ENCODE measurements at places on chromosomes 12 and 14. TPM values are rescaled to one million over a fixed set of nuclear protein-coding genes. Genes with fewer than 3 reads are reported as not detected.

GRCh38 chr12:111462210-111462769 is 56.6 kb downstream of the SH2B3 start:
- no peak overlapping the region for H3K27ac ChIP-seq
- H3K36me3 ChIP-seq, result peaks cover 3% of the 10 kb centered on the region
- no peaks in the 10 kb centered on the region for H3K27me3 ChIP-seq
- peaks cover under 1% of the 10 kb centered on the region for H3K4me1 ChIP-seq
- no peak overlapping the region for H3K4me3 ChIP-seq
- DNase-seq, result no peak

DNA sequence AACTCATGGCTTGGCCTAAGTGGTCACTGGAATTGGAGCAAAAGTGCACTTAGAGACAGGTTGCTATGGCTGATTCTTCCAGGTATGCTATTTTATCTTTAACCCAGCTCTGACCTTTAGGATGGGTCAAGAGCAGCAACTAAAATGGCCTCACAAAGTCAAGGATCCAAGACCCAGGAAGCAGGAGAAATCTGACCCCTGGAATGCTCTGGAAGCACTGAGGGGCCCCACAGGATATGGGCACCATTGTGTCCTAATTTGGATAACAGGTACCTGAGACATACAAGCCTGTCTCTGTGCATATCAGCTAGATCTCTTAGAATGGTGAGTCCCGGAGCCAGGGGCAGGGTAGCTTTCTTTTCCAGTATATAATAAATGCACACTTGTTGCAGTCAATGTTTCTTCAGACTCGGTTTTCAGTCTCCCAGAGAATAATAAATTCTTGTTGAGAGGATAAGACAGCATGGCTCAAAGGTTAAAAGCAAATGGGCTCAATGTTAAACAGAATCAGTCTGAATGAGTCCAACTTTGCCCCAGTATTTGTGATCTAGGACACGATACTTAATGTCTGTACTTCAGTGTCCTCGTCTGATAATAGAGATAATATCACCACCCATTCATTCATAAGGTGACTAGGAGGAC is 29.3 kb upstream of the TMCC3 start:
- no peak for DNase-seq
- H3K4me3 ChIP-seq, result no peak overlapping the region
- H3K4me1 ChIP-seq, result peaks cover 9% of the 10 kb centered on the region
- peaks cover 8% of the 10 kb centered on the region for H3K27me3 ChIP-seq

- no peak overlapping the region for H3K4me3 ChIP-seq
- no peaks in the 10 kb centered on the region for H3K27me3 ChIP-seq
- H3K36me3 ChIP-seq, result peaks cover 4% of the 10 kb centered on the region
- no peak overlapping the region for H3K27ac ChIP-seq
Observed at GRCh38 chr14:102437997-102438915, 71.3 kb downstream of the ANKRD9 start.

DNA sequence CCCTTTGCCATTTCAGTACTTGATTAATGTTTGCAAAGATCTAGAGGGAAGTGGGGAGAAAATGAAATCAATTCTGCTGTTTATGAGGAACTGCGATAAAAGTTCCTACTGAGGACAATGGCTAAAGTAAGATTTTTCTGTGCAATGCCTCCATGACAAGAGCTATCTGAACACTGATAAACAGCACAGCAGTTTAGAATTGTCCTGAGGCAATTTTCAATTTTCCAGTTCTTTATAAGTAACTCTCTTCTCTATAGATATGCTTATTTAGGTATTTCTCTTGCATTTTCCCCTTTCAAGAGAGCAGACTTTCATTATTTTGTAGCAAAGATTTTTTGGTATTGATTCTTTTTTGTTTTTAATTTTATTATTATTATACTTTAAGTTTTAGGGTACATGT is 34.6 kb upstream of the TMTC2 start:
- no peak for DNase-seq
- peaks cover 1% of the 10 kb centered on the region for H3K27me3 ChIP-seq
- H3K27ac ChIP-seq, result no peak overlapping the region
- no peak overlapping the region for H3K4me3 ChIP-seq
- peaks cover 6% of the 10 kb centered on the region for H3K4me1 ChIP-seq

Gene INSM2
- total RNA-seq, result not detected

Gene LRRC43
- not detected for total RNA-seq

Measured in activated naive CD8-positive, alpha-beta T cell treated with anti-CD3 and anti-CD28 coated beads for 36 hours (primary cell).